ENCODE measurements at places on chromosomes 16 and 17.

DNA sequence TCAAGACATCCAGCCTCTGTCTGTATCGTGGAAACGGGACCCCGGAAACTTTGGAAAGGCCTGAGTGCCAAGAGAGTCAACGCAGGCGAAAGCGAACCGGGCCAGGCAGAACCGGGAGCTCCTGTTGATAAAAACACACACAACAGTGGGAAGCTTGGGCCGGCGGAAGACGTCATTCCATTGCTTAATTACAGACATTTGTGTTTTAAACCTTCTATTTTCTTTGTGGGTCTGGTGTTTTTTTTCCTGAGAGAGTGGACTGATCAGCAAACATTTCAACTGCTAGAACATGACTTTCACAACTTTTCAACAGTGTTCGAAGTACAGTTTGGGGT, 878 bp upstream of the RNF157 start:
- DNase-seq, result no peak

GRCh38 chr17:8800656-8801055, 1.5 kb upstream of the MFSD6L start:
- no peak for DNase-seq

DNA sequence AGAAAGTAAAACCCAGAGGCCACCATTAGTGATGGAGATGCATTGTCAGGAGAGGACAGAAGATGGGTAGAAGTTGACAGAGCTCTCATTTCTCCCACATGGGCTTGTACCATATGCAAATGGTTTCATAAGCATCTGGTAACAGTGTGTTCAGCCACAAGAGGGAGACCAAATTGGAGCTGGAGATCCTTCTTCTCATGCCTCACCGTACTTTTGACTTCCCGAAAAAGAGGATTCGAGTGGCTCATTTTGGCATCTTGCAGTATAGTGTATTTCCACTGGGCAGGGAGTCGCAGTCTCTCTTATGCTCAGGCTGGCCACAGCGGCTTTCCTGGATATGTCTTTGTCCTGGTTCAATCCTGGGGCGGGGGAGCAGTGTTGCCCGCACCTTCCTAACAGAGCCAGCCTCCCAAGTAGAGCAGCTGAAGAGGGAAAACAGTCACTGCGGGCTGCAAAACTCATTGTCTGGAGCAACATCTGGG, 23.8 kb downstream of the TBC1D3B start:
- no peak for DNase-seq

- DNase-seq, result no peak
These were observed 17.7 kb downstream of the PRAC1 start for GRCh38 chr17:48704361-48705248.

DNA sequence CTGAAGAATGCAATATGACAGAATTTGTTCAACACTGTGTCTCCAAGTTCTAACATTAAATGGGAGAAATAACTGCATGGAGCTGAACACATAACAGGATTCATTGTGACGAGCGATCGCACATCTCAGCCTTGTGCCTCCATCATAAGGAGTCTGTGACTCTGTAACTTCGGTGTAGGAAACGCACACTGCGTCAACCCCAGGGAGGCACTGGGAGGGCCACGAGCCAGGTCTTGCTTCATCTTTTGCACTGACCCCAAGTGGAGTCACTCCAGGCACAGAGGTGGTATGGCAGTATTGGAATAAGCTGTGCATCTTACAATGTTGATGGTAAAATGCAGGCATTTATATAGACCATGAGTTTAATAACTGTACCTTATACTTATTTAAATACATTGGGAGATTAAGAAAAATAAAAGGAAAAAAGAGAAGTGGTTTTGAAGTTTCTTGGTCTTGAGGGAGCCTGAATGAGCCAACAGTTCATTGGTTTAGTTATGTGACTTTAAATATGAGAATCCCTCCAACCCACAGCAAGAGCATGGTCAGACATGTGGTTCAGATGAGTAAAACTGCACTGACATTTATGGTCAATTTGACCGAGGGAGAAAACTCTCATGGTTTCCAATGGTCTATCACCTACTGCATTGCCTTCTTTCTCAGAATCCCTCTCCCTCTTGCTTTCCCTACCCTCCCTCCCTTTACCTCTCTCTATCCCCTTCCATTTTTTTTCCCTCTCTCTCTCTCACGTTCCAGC, 5.7 kb upstream of the PMP22 start:
- DNase-seq, result no peak

DNA sequence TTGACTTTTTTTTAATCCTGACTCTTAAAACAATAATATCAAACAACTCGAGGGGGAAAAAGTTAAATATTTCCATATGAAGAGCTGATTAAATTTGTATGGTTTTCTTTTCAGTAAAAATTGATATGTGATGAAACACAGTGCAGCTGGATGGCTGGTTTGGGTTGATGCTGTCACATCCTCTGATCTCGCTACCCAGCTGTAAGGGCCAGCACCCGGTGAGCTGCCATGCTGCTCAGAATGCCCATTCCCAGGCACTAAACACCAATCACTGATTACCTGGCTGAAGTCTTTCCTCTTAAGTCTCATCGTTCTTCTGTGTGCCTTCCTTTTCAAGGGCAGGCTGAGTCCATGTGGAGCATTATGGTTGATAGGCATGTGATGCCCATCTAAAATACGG, 234.3 kb downstream of the IRX3 start:
- DNase-seq, result no peak

- no peak for DNase-seq
These were observed 35.9 kb upstream of the TOM1L1 start for GRCh38 chr17:54864636-54865356.

GRCh38 chr16:11285842-11286241, 4.7 kb upstream of the PRM1 start:
- DNase-seq, result no peak

- DNase-seq, result no peak
These were observed 478.6 kb downstream of the SLC39A11 start for GRCh38 chr17:72613806-72614292.

DNA sequence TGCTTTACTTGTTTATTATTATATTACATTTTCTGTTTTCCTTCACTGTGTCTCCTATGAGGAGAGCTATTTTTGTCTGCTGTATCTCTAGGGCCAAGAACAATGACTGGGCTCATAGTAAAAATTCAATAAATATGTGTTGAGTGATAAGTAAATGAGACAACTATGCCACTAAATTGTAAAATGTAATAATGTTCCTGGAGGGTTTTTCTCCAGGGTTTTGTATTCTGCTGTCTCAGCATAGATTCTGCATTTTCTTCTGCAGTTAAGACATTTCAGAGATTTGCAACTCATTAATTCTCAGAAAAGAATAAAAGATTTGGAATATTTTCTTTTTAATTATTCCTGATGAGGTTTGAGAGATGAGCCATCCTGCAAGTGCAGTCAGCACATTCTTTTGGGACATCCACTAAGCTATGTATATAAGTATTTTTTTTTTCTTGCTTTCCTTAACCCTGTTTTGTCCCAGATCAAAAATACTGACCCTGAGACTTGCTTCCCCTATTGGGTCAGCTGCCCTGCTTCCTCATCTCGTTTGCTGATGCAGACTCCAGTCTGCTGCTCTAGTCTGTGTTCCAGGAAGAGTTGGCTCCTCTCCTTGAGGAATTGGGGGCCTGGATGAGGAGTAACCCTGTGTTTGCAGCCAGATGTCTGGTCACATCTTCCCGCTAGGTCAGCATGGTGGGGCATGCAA, 122.9 kb downstream of the ABCA8 start:
- DNase-seq, result no peak

- DNase-seq, result no peak
These were observed 290.6 kb upstream of the CCL2 start for GRCh38 chr17:33964344-33964979.

GRCh38 chr17:42453439-42453838, 5.2 kb upstream of the ATP6V0A1 start:
- no peak for DNase-seq

- no peak for DNase-seq
These were observed 322.0 kb downstream of the MAF start for GRCh38 chr16:79278506-79278905.

- DNase-seq, result no peak
These were observed 61.6 kb downstream of the TIMM22 start for GRCh38 chr17:1058423-1059130.

GRCh38 chr16:55480228-55480655, 1.2 kb downstream of the MMP2 start:
- DNase-seq, result no peak

DNA sequence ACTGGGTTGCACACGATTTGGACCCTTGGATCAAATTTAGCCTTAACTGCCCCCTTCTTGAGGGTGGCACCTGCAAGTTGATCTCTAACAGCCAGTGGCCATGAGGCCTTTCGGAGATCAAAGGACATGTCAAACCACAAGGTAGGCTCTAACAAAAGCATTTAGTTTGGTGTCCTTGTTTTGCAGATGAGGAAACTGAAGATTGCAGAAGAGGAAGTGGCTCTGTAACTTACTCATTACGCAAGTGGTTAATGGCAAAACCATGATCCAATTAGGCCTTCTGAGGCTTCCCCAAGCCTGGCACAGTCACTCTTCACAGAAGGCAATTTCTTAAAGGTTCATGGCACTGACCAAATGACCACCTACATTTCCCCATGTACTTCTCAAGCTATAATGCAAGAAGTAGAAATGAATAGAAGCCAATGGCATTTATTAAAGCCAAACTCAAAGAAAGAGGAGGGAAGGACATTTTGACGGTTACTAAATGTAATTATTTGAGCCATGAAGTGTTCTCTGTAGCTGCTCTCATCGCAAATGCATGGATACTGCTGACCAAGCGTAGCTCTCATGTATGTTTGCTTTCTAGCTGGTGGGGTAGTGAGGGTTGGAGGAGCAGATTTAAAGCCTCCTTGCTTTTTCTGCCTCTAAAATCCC, 32.8 kb upstream of the ABCC12 start:
- DNase-seq, result no peak
